ENCODE measurements at places on chromosomes 2 and 18. TPM values are rescaled to one million over a fixed set of nuclear protein-coding genes. Genes with fewer than 3 reads are reported as not detected.
A peak's percentile ranks its signal among the peaks of the same experiment; 100 is the strongest.

DNA sequence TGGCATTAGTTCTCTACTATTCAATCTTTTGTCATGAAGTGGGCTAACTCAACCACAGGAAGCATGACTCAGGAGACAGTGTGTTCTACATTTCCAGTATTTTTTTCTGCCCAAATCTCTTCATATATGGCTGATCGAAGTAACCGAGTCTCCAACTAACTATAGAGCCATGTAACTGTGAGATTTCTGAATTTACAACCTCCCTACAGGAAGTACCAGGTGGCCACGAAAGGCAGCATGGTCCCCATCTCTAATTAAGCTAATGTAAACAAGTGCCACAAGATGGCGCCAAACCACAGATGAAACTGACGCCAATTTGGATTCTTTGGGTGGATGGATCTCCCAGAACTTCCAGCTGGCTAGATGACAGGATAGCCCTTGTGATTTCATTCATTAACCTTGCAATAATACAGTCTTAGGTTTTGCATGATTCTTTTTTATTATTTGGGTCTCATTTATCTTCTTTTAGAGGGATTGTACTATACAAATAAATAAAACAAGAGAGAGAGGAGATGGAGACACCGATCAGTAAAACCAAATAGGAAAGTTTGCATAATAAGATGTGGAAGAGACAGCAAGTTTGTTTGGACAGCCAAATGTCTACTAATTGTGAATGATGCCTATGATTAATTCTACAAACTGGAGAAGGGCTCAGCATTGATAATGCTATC, 18.3 kb upstream of the ARHGAP15 start:
- H3K27ac ChIP-seq, result no peak overlapping the region
- no peaks in the 10 kb centered on the region for H3K4me1 ChIP-seq
- DNase-seq, result peak; percentile 83
- H3K4me3 ChIP-seq, result no peak overlapping the region
- H3K36me3 ChIP-seq, result no peaks in the 10 kb centered on the region

DNA sequence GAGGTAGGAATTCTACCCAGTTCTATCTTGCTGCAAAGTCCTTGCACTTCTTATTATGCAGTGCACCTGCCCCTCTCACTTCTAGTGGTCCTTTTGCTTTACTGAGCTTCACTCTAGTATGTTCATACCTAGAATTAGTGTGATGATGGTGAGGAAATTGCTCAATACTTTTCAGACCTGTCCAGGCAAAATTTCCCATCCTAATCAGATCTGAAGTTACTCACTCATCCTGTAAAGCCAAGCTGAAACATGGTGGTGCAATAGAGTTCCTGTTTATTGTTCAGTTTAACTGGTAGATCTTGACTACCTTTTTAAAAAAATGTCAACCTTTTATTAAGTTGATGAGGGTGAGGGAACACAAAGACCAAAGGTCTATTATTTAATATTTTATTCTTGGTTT, 12.6 kb upstream of the FIGN start:
- no peak for DNase-seq
- no peak overlapping the region for H3K27ac ChIP-seq
- H3K4me3 ChIP-seq, result no peak overlapping the region

- H3K27ac ChIP-seq, result no peak overlapping the region
- no peaks in the 10 kb centered on the region for H3K4me1 ChIP-seq
- peaks cover 5% of the 10 kb centered on the region for H3K27me3 ChIP-seq
- no peaks in the 10 kb centered on the region for H3K36me3 ChIP-seq
Observed at GRCh38 chr2:9025746-9026145, 22.3 kb upstream of the MBOAT2 start.

MBD5 gene
- 55.7 TPM for total RNA-seq

Data from endodermal cell (in vitro differentiated cells).